ENCODE measurements at places on chromosomes 12 and 14.

DNA sequence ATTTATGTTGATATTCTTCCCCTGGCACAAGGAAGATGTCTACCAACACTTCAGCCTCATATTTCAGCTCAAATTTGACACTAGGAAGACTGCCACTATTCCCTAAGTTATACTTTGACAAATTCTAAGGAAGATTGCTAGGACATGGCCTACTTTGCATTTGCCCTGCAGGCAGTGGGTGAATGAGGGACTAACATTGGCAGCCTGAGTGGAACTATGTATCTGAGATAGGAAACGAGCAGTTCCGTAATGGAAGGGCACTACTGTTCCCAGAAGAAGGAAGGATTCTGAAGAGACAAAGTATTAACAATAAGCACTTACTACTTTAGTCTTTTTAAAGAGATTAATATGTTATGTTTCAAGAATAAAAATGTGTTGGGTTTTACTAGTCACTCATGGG lies 115.1 kb downstream of the SLC16A7 start:
- DNase-seq: no peak

DNA sequence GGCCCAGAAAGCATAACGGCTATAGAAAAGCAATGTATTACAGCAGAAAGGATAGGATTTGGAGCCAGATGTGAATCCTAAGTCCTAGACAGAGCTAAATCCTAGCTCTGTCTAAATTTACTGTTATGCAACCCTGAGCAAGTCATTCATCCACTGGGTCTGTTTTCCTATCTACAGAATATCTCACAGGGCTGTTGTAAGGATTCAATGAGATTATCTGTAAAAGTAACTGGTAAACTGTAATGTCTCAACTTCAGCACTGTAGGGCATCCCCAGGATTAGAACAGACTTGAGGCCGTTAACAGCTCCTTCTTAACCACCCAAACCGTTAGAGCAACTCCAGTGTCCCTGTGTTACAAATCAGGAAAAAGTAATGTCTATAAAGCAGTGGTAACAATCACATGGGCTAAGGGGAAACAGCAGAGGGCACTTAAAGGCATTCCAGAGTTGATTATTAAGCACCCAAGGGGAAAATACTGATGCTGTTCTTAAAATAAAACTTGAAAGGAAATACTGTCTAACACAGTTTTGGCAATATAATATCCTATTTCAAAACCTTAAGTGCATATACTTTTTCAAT lies 10.1 kb downstream of the GMFB start:
- no peak for DNase-seq

DNA sequence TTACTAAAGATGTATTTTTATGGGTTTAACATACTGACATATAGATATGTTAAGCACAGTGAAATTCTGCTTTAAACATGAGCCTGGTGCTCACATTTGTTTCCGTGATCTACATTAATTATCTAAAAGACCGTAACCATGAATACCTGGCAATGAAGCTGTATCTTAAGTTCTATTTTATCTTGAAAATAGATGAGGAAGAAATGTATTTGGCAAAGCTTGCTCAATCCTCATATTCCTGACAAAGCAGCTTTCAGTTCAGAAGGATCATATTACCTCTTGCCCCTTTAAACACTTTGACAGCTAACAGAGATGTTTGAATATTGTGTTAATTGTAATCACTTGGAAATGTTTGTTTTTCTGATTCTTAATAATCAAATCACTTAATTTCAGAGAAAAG lies 9.8 kb downstream of the EPYC start:
- no peak for DNase-seq

DNA sequence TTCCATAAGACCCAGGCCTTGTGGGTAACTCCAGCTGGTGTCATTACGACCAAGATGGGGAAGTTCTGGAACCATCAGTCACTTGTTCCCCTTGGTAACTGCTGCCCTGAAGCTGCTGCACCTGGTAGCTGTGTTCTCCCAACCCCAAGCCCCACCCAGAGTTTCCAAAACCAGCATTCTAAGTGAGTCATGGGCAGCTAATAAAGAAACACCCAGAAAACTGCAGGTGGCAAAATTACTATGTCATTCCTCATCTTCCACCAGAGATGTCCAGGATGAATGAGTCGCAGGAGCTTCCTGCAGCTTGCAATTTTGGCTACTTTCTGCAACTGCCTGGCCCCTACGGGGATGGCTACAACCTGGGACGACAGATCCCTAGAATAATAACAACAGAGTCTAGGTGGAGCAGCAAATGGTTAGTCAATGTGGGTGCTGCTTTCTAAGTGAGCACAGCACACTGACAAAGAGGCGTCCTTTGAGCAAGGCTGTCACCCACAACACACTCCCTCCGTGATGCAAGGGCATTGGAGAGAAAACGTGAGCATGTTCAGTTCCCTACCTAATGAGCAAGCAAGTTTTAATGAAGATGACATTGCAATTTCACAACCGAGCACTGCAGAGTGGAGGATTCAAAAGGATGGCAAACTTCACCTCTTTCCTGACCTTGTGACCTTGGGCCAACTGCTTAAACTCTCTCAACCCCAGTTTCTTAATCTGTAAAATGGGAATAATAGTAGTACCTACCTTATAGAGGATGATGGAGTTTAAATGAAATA lies 301.4 kb upstream of the NOS1 start:
- no peak for DNase-seq

DNA sequence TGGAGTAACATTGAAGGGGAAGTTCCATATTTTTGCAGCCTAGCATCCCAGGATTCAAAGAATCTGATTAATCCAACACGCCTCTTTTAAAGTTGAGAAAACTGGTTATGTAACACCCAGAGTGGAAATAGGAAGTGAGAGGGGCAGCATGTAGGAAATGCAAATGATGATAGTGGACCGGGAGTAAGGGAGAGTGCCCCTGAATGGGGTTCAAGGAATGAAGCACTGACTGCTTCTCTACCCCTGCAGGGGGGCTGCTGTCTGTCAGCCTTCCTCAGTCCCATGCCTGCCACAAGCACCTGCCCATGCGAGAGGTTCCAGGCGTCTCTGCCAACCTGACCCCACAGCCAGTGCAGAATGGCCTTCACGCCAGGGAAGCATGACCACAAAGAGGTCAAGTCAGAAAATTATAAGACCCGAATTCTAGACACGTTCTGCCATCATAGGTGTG lies 126.5 kb upstream of the CCND2 start:
- no peak for DNase-seq

- peak; percentile 97 for DNase-seq
These were observed 53.6 kb downstream of the R3HDM2 start for GRCh38 chr12:57377103-57377840.

GRCh38 chr14:50312734-50313054 lies 570 bp downstream of the DMAC2L start:
- no peak for DNase-seq

DNA sequence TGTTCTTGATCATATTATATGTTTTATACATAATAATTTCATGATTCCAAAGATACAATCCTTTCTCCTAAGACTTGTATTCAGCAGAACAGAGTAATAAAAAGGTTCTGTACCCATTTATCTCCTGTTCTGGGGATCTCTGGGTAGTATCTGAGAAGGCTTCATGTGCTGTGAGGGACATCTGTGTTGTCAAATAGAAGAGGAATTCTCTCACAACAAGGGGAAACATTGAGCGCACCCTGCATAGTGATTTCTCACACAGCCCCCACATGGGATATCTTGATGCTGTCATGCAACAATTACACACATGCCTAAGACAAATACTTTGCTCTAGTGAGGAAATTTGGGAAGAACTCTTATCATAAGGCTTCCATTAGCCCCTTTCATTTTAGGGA lies 101.8 kb upstream of the ATF1 start:
- DNase-seq: no peak

GRCh38 chr12:66371982-66372381 lies 69.7 kb downstream of the HELB start:
- DNase-seq: no peak

- peak; percentile 39 for DNase-seq
These were observed 18.2 kb downstream of the ACVRL1 start for GRCh38 chr12:51925346-51926063.

DNA sequence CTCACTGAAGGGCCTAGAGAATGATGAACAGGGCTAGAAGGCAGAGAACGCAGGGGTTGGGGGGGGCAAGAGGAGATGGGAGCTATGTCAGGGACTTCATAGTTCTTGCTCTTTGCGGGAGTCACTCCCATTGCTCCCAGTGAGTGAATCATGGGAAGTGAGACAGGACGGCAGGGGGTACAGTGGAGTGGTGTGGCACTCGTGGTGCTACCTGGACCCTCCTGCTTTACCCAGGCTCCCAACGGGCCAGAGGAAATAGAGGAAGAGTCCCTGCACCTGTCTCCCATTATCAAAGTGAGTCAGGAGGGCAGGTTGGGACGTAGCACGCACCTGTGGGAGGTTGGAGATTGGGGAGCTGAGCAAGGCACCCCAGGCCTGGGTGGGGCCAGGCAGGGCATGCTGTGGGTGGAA lies 1.3 kb upstream of the KRT8 start:
- DNase-seq: no peak

- DNase-seq: no peak
These were observed 184.4 kb upstream of the GRIP1 start for GRCh38 chr12:66863276-66863675.

- no peak for DNase-seq
These were observed 24.5 kb upstream of the OVCH1 start for GRCh38 chr12:29521951-29522350.

DNA sequence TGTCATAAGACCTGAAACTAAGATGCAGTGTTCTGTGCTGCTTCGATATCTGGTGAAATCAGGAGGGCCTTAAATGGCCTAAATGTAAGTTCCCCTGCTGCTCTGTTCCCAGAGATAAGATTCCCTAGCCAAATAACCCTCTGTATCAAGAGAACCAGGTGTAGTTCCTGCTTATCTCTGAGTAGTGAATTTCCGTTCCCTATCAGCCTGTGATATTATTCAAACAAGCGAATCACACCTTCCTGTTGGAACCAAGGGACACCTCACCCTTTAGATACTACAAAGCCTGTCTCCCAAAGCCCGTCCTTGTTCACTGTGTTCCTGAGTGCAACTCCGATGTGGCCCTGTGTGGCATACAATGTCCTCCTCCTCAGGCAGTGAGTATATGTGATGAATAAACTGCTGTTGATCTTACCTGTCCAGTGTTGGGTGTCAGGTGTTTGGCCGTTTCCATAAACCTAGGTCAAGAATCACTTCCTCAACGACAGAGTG lies 52.2 kb upstream of the COCH start:
- peak; percentile 60 for DNase-seq

GRCh38 chr14:70830998-70831781 lies 21.9 kb upstream of the MAP3K9 start:
- no peak for DNase-seq

DNA sequence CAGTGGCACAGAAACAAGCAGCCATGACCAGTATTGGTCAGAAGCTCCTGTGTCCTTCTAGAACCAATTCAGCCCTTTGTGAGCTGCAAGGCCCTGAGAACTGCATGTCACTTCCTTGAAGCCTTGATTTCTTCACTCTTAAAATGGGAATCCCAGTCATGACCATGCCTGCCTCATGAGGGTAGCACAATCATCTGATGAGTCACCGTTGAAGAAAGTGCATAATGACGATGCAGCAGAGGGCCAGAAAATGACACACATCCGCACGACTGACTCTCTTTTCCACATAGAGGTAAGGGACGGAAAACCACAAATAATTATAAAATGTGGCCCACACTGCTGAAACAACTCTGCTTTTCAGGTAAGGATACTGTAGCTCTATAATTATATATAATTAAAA lies 777.4 kb downstream of the BCL11B start:
- DNase-seq: no peak

DNA sequence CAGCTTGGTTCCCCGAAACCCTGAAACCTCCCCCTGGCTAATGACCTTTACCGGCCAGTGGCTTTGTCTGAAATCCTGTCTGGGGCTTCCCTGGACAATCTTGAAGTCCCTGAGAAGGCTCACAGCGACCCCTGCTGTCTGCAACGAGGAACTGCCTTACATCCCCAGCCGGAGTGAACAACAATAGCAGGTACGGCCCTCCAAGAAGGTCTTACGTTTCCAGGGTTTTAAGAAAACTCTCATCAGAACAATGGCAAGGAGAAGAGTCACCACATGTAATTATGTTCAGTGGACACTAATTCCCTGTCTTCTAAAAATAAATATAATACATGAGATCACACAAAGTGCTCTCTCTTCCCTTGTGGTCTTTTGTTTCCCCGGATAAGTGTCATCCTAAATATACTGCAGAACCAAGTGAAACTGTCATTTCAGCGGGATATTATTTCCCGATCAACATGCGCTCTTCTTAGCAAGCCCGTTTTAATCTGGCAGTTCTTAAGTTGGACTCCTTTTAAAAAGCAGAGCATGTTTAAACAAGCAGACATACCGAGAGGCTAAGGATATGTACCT lies 53.3 kb downstream of the RBM19 start:
- DNase-seq: peak; percentile 68

DNA sequence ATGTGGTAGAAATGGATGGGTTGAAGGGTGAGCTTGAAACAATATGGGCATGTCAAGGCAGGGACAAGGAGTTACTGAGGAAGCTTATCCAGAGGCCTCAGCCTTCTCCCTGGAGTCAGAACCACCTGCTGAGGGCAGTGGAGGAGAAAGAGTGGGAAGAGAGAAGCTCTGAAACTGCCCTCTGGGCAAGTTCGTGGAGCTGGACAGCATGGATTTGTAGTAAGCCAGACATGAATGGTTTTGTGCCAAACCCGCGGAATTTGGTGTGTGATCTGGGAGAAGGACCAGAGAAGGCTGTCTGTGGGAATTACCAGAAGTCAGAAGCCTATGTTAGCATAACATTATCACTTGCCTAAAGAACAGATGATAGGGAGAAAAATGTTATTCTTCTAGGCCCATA lies 164.8 kb downstream of the SLC41A2 start:
- DNase-seq: no peak

- peak; percentile 93 for DNase-seq
These were observed at the start of gene MYL6B for GRCh38 chr12:56152132-56152755. Gene MYL6B, plus strand, starts transcription at chr12:56152587. Its CDS starts 1,332 bp downstream, at chr12:56153919.

GRCh38 chr14:96579855-96580254 lies 77.7 kb downstream of the PAPOLA start:
- DNase-seq: no peak

- peak; percentile 57 for DNase-seq
These were observed 55.0 kb upstream of the BICD1 start for GRCh38 chr12:32051511-32052211.

DNA sequence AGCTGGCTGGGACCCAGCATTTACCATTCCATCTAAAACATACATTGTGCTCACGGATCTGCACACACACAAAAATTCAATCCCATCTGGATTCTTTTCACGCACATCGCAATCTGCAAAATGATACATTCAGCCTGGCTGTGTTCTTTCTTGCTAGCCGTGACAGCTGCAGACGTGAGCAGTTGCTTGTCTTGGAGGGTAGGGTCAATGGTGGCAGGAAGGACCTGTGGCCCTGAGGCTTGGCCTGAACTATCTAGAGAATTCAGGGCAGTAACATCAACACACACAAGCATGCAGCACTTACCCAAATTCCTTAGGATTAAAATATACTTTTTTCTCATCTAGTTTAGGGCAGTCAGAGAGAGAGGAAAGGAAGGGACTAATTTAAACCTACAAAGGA lies 72.0 kb downstream of the DICER1 start:
- no peak for DNase-seq

GRCh38 chr12:86914721-86915120 lies 658.5 kb upstream of the MGAT4C start:
- peak; percentile 8 for DNase-seq

Measured in hematopoietic multipotent progenitor cell treated with erythropoietin and hydrocortisone succinate and interleukin-3 and kit ligand, for 8 days (in vitro differentiated cells).